SK-MEL-5 (cell line): ENCODE measurements at places on chromosomes 6 and 20. TPM values are rescaled to one million over a fixed set of nuclear protein-coding genes. Genes with fewer than 3 reads are reported as not detected.

Gene SYNCRIP
- total RNA-seq: 67.5 and 68.1 TPM in 2 replicates

Gene TAAR8
- not detected in 2 replicates for total RNA-seq

Gene POLR1H
- total RNA-seq: 27.9 and 32.4 TPM in 2 replicates

Gene OTOR
- total RNA-seq: not detected in 2 replicates

Gene RFX6
- 0.08 TPM in 1 of 2 replicates, not detected in the other for total RNA-seq

Gene RIPPLY2
- total RNA-seq: 3.8 and 4.5 TPM in 2 replicates

Gene C20orf141
- total RNA-seq: 0.88 TPM in 1 of 2 replicates, not detected in the other

Gene BAG2
- 7.2 and 7.7 TPM in 2 replicates for total RNA-seq

Gene DYNLT2
- 0.61 and 1.4 TPM in 2 replicates for total RNA-seq

Gene PAX1
- not detected in 2 replicates for total RNA-seq

Gene BMP7
- 6.8 and 12.9 TPM in 2 replicates for total RNA-seq

Gene PHACTR1
- total RNA-seq: 2.8 and 2.9 TPM in 2 replicates

Gene MYL9
- total RNA-seq: not detected in 2 replicates

- DNase-seq: no peak
These were observed 30.6 kb upstream of the ME1 start for GRCh38 chr6:83461438-83461837.

DNA sequence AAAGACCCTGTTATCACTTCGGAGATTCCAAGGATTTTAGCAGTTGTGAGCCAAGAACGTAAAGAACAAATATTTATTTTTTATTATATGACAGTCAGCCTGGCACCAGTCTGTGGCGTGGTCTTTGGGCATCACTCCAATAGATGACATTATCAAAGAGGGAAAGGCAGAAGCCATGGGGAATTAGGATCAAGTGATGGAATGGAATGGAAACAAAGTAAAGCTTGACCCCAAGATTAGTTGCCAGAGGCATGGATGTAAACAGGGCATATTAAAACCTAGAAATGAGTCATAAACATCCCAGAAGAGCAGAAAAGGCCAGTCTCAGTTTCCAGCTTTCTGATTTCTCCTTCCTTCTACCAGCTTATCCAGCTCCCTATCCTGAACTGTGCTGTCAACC, 11.5 kb downstream of the EIF2S2 start:
- DNase-seq: peak; percentile 21

GRCh38 chr20:38842558-38842981, 37.1 kb downstream of the PPP1R16B start:
- DNase-seq: no peak

GRCh38 chr20:46396052-46396740, 10.2 kb downstream of the ELMO2 start:
- no peak for DNase-seq

GRCh38 chr6:1613688-1614447, 4.2 kb downstream of the FOXC1 start:
- no peak for DNase-seq

GRCh38 chr6:138230221-138230620, 11.9 kb upstream of the PBOV1 start:
- DNase-seq: no peak

GRCh38 chr6:27031302-27031701, 216.2 kb upstream of the PRSS16 start:
- no peak for DNase-seq

DNA sequence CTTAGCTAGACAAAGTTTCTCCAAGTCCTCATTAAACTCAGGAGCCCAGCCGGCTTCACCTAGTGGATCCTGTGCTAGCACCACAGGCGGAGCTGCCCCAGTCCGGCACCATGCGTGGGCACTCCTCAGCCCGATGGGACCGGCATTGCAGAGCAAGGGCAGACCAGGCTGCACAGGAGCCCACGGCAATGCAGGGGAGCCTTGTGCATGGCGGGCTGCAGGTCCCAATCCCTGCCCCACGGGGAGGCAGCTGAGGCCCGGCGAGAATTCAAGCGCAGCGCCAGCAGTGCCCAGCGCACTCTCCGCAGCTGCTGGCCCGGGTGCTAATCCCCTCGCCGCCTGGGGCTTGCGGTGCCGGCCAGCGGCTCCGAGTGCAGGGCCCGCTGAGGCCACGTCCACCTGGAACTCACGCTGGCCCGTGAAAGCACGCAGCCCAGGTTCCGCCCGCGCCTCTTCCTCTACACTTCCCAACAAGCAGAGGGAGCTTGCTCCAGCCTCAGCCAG, 292.3 kb upstream of the EYS start:
- no peak for DNase-seq

GRCh38 chr20:43830883-43831282, 83.8 kb upstream of the TOX2 start:
- no peak for DNase-seq

GRCh38 chr20:62752181-62752670, 43.6 kb downstream of the NTSR1 start:
- DNase-seq: no peak

DNA sequence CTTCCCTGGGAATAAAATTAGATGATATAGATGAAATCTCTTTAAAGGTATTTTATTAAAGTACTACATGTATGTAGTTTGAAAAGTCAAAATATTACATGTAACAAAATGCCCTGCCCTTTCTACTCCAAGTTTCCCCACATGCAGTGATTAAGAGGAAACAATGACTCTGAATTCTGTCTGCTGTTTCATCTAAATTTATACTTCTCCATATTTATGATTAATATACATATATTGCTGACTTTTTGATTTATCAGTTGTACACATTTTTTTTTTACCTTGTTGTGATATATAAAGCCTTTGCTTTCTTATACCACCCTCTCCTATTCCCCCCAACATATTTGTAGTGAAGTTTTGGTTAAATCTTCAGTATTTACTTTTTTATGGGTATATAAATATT, 127.9 kb downstream of the ZFAND3 start:
- DNase-seq: no peak

DNA sequence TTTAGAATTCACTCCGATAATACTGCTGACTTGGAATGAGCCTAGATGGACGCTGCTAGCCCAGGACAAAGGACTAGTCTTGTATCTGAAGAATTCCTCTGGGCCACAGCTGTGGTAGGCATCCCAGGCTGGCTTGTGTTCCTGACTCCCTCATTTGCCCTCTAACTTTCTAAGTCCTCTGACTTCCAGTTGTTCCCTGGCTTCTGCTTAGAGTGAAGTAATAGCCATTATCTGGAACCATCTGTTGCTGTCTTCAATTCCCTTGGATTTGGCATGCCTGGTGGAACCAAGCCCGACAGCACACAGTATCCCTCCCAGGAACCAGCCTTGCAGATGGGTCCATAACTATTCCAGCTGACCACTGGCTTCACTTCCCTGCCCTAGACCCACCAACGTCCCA, 376.0 kb downstream of the SYNE1 start:
- DNase-seq: no peak

GRCh38 chr6:139325686-139326085, 33.9 kb upstream of the TXLNB start:
- DNase-seq: no peak

DNA sequence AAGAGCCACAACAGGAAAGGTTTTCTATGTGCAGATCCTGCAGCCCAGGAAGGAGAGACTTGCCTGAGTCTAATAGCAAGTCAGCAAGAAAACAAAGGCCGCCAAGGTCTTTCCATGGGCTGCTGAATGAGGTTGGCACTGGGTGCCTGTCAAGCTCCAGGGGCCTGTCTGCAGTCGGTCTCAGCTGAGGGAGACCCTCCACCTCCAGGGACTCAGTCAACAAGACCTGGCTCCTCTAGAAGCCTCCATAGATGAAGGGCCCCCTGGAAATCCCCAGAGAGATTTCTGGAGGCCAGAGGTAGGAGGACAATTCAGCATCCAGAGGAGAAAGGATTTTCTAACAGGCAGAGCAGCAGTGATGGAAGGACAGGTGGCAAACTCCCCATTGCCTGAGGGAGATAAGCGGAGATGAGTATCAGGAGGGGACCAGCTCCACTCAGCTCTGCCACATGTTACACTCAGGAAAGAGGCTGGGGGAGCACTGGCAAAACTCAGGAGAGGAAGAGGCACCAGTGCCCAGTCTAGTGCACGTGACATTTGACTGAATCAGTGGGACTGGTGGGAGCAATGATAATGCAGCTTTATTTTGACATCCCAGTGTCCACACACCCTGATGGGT, 33.5 kb upstream of the FKBP1A start:
- DNase-seq: no peak

DNA sequence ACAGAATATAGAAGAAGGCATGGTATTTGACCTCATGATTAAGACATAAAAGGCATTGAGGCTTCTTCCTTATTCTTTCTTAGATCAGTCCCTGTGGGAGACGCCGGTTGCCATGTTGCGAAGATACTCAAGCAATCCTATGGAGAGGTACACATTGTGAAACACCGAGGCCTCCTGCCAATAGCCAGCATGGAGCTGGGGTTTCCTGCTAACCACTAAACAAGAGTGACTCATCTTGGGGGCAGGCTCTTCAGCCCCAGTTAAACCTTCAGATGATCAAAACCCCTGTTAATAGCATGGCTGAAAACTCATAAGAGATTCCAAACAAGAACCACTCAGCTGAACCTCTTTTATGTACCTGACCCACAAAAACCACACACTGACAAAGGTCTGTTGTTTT, 478.8 kb downstream of the CD83 start:
- DNase-seq: peak; percentile 19

- peak; percentile 94 for DNase-seq
These were observed 793 bp downstream of the GMPR start for GRCh38 chr6:16238963-16239797.

- no peak for DNase-seq
These were observed 401 bp upstream of the TNFRSF21 start for GRCh38 chr6:47310131-47310480.

DNA sequence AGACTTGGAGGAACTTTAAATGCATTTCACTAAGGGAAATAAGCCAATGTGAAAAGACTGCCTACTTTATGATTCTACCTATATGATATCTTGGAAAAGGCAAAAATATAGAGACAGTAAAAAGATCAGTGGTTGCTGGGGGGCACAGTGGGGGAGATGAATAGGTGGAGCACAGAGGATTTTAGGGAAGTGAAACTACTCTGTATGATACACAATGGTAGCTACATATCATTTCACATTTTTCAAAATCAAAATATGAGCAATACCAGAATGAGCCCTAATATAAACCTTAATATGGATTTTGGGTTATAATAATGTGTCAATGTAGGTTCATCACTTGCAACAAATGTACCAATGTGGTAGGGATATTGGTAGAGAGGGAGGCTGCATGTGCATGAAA, 161.4 kb upstream of the HTR1E start:
- no peak for DNase-seq

- DNase-seq: no peak
These were observed 839.4 kb downstream of the MAFB start for GRCh38 chr20:39849664-39850063.

DNA sequence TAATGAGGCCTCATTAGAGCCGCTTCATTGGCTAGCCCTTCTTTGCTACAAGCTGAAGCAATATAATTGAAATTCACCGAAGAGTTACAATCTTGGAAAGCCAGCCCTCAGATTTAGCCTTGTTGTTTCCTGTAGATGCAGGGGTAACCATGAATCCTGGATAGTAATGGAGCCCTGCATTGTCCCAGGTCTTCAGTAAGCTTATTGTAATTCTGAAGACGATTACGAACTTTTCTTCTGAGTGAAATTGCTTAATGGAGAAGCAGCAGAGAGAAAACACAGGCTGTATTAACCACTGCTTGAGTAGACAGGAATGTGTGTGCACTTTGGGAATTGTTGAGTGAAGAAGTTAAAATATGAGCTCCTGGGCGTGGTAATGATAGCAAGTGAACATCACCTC, 26.3 kb upstream of the NAA20 start:
- no peak for DNase-seq

- DNase-seq: no peak
These were observed 2.7 kb downstream of the TOX2 start for GRCh38 chr20:43917380-43917779.

DNA sequence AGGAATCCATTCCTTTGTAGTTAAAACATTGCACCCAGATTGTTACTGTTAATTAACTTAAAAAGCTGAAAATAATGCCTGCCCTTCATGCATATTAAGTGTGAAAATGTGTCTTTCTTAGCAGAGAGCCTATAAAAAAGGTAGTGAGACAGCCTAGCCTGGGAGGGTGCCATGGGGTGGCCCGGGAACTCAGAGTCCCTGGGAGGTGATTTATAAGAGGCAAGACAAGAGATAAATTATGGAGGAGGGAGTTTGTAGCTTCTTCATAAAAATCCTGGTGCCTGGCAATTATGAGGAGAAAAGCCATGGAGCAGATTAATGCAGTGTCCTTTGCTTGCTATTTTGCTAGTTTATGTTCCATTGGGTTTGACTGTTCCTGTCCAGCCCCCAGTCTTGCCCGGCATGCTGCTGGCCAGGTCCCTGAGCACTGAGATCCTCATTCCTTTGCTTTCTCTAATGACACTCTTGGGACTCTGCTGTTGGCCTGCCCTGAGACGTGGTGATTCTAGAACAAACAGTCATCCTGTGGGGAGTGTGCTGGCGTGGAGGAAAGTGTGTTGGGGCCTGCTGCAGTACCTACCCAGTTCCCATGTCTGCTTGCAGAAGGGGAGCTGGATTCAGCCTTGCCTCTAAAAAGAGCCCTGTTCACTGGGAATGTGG, 4.2 kb downstream of the MLN start:
- DNase-seq: no peak

DNA sequence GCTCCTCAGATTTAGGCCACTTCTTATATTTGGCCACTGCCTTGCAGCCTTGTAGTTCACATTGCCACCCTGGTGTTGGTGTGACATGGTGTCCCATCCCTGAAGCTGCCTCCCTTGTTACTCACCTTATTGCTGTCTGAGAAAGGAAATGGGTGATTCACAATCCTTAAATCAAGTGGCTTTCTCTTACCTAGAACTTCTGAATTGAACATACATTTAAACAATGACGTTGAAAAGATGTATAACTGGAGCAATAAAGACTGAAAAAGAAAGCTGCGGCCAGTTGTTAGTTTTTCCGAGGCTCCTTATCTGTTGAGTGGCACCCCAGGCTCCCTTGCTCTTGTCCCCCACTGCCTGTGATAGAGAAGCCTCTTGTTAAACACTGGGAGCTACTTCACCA, 28.8 kb upstream of the GNRH2 start:
- DNase-seq: no peak

- DNase-seq: no peak
These were observed 7.0 kb downstream of the GRIK2 start for GRCh38 chr6:101400326-101401135.

GRCh38 chr6:55636406-55637102, 57.6 kb upstream of the HMGCLL1 start:
- peak; percentile 8 for DNase-seq

DNA sequence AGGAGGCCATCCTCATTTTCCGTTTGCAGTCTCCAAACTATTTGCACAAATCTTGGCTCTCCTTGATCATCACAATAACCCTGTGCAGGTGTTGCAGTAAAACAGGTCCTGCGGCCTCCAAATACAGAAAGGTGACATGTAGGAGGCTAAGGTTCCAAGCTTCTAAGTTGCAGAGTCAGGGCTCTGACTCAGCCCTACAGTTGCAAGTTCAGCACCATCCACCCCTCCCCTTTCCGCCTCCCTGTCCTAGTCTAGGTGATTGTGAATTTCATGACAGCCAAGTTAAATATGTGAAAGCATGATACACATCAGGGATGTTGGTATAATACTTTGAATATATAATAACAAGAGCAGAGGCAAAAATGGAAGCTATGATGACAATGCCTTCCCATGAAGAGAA, 317.3 kb upstream of the CDH4 start:
- no peak for DNase-seq
